ENCODE measurements at places on chromosomes 1 and 21.

DNA sequence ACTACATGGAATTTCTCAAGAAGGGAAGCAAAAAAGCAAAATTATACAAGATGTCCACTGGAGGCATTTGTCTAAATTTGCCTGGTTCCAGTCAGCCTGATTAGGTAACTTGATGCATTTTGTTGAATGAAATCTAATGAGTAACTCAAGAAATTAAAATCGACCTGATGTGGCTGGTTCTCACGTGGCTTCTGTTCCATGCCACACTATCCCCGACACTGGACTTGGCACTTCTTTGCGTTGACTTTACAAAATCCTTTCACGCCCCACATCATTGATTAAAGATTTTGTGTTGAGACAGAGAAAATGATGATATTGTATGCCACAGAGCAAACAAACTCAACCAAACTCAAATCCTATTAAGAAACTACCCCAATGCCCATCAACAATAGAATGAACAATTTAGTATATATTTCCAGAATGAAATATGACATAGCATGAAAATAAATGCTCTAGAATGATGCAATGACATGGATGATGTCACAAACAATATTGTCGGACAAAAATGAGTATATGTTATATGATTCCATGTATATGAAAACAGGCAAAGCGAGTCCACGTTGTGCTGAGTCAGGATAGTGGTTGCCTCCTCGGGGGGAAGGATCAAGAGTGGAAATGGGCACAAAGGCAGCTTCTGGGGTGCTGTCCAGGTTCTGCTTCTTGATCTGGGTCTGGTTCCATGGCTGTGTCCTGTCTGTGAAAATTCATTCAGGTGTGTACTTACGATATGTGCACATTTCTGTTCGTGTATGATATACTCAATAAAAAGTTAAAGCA, 12.9 kb upstream of the HMGCS2 start:
- no peak for DNase-seq

- DNase-seq: no peak
These were observed 10.7 kb downstream of the FOXO6 start for GRCh38 chr1:41371630-41372599.

GRCh38 chr1:54380290-54380882, 25.8 kb downstream of the SSBP3 start:
- no peak for DNase-seq

DNA sequence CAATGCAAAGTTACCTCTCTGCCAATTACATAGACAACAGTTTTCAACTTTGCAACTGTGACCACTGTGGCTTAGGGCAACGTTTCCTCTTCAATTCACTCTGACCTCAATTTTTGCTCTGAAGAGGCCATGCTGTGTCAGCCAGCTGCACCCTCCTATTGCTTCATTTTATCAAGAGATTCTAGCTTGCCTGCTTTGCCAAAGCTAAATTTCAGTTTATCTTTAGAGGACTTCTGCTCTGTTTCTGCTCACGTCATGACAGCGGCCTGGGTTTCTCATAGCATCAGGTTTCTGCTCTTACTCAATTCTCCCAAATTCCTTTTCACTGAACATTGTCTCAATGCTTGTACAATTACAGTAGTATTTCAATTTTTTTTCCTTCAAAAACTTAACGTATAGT, 154.6 kb downstream of the PLA2G4A start:
- DNase-seq: no peak

DNA sequence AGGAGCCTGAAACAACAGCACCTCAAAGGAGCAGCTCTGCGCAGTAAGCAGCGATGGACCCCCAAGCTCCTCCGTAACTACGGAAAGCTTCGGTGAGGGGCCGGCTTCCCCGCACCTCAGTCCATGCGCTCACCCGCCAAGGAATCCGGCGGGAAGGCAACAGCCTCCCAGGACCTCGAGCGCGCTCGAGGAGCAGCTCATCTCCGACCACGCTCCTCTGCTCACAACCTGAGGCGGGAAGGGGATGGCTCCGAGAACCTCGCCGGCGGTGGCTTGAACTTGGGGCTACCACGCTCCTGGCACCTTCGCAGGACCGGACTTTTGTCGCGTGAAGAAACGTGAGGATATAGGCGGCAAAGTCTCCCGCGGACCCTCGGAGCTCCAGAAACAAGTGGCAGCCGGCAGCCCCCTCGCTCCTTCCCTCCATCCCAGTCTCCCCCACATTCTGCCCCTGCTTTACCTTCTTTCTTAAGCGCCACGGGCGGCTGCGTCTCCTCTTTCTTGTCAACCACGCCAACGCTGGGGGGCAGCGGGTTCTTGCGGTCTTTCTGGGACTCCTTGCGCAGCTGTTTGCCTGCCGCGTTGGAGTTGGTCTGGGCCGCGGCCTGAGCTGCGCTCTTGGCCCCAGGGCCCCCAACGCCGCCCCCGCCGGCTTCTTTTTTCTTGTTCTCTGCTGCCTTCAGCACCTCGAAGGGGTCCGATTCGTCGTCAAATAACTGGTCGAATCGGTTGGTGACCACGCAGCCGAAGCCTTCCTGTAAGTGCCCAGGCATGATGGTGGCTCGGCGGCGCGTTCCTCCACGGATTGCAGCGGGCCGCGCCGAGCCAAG, 459 bp downstream of the SERBP1 start:
- DNase-seq: peak; percentile 26

- no peak for DNase-seq
These were observed 81.0 kb downstream of the GLIS1 start for GRCh38 chr1:53657891-53658396.

GRCh38 chr1:4023678-4024077, 123.6 kb upstream of the C1orf174 start:
- DNase-seq: no peak
